ENCODE measurements at places on chromosomes 2 and 18.

GRCh38 chr2:235330775-235331451, 162.9 kb upstream of the AGAP1 start:
- DNase-seq, result no peak

- DNase-seq, result no peak
Measured at GRCh38 chr2:234629596-234629995, 132.7 kb upstream of the ARL4C start.

DNA sequence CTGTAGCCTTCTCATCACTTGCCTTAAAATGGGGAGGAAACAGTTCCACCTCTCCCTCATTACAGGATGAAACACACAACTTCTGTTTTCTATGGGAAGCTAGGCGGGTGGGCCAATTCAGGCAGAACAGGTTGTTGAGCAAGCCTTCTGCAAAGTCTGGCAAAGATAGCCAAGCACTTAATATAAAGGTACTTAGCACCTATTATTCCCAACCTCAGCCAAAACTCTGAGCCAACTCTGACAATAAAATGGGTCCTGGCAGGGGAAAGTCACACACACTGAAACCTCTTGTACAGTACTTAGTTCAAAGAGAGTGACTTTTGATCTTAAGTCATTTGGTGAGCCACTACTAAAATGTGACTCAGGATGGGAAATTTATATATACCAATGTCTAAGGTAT, 15.8 kb upstream of the SOCS6 start:
- no peak for DNase-seq

GRCh38 chr2:58227171-58227917, 13.8 kb downstream of the FANCL start:
- DNase-seq, result no peak

- no peak for DNase-seq
Measured at GRCh38 chr2:32947076-32947483, 327 bp downstream of the LTBP1 start.

- no peak for DNase-seq
Measured at GRCh38 chr18:50027996-50028395, 167.0 kb downstream of the MYO5B start.

- DNase-seq, result no peak
Measured at GRCh38 chr2:159684796-159685195, 27.5 kb upstream of the MARCHF7 start.

DNA sequence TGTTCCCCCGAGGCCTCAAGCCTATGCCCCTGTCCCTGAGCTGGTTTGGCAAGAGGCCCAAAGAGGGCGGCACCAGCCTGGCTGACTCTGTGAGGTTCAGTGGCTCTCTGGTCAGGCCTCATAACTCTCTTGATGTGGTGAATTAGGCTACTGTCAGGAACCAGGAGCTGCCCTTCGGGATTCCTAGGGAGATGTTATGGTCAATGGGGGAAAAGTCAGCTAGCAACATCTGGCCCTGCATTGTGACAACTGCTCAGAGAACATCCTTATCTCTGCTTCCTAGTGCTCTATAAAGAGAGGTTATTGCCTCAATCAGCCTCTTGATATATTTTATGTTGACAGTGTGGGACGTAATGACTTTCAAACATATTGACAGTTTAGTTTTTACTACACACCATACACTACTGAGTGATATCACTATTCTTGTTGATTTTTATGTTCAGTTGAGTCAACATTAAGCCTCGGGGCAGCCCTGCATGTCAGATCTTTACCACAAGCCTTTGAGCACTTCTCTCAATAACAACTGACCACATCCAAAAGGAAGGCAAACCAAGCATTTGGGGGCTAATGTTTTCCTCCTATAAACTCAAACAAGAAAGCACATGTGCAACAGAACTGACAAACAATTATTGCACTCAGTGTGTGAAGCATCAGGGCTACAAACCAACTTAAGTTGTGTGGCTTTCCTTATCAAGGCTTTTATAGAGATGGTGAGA, 448.3 kb upstream of the SLC14A2 start:
- DNase-seq, result no peak

DNA sequence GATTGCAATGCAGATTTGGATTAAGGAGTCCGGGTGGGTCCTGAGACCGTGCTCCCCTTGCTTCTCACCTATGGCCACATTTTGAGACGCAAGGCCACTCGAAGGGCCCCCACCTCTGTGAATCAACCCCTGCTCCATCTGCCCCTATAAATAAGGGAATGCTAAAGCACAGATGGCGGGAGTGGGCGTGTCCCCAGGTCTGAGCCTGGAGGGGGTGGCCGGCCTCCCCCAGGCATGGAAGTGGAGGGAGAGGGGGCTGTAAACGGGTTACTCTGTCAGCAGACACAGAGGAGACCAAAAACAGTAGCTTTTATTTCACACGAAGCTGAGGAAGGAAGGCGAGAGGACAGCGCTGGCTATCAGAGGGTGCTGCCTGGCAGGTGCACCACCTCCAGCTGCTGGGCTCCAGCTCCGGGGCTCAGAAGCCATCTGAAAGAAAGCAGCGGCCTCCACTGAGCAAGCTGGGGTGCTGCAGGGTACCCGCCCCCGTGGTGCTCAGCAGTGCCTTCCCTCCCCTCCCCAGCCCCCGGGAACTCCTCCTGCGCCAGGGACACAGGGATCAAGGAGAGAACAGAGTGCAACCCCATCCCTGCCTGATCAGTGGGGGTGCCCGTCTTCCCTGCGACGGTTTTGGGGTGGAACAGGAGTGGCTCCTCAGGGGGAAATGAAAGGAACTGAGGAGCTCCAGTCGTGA, 56.7 kb upstream of the RAB6C start:
- no peak for DNase-seq

DNA sequence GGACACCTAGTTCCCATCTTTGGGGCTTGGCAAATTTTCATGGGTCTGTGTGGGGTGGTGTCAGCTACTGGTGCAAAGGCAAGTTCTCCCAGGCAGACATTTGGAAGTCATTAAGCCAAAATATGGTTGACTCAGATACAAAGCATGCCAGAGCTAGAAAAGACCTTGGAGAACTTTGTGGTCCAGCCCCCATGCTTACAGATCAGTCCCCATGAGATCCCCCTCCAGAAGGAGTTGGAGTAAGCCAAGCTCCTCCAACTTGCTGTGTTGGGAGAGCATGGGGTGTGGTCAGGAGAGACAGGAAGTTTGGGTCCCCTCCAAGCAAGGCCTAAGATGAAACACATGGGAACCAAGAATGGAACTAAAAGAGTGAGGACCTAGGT, 224.5 kb downstream of the CYP26B1 start:
- no peak for DNase-seq

- no peak for DNase-seq
Measured at GRCh38 chr2:47295981-47296635, 106.8 kb upstream of the MSH2 start.

- DNase-seq, result no peak
Measured at GRCh38 chr2:156695020-156695419, 258.8 kb downstream of the GPD2 start.

DNA sequence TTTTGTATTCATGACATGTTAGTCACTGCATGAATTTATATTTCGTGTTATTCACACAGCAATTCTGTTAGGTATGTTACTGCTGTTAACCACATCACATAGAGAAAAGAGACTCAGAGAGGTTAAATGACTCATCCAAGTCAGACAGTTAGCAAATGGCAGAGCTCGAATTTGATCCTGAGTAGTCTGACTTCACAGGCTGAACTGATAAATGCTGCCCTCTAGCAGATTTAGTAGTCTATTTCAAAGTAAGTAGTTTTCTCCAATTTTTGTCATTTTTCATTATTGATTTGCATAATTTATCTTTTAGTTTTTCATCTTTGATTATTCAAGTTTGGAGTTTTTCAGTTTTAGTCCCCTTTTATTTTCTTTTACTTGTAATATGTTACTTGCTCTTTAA, 58.3 kb downstream of the WDR7 start:
- DNase-seq, result no peak

DNA sequence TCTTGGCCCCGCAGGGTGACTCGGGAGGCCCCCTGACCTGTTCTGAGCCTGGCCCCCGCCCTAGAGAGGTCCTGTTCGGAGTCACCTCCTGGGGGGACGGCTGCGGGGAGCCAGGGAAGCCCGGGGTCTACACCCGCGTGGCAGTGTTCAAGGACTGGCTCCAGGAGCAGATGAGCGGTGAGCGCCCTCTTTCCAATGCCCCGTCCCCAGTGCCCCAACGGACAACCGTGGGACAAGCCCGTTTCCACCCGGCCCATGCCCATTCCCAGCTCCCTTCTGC, 2.6 kb upstream of the CHRND start:
- no peak for DNase-seq

DNA sequence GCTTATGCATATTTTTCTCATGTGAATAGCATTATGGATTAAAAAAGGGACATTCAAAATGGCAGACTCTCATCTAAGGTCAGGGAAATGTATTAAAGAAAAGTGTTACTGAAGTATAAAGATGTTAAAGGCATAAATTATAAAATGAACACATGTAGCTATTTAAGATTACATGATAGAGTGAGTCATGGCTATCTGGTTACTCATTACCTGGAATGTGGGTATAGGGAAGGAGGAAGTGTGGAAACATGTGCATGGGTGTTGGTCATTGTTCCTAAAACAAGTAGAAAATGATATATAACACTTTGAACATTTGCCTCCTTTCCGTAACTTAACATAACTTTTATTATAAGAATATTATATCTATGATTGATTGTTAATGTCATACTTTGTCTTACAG, 66.4 kb downstream of the MYO1B start:
- no peak for DNase-seq

GRCh38 chr2:53021828-53022227, 745.8 kb upstream of the CHAC2 start:
- DNase-seq, result no peak

GRCh38 chr18:57081899-57082298, 65.0 kb upstream of the BOD1L2 start:
- no peak for DNase-seq

GRCh38 chr2:172251231-172251630, 148.5 kb upstream of the DLX2 start:
- no peak for DNase-seq

- no peak for DNase-seq
Measured at GRCh38 chr18:48571639-48572384, 33.0 kb downstream of the CTIF start.

GRCh38 chr18:62529597-62529996, 6.8 kb downstream of the ZCCHC2 start:
- DNase-seq, result no peak

- no peak for DNase-seq
Measured at GRCh38 chr2:188114014-188114413, 177.7 kb upstream of the GULP1 start.

DNA sequence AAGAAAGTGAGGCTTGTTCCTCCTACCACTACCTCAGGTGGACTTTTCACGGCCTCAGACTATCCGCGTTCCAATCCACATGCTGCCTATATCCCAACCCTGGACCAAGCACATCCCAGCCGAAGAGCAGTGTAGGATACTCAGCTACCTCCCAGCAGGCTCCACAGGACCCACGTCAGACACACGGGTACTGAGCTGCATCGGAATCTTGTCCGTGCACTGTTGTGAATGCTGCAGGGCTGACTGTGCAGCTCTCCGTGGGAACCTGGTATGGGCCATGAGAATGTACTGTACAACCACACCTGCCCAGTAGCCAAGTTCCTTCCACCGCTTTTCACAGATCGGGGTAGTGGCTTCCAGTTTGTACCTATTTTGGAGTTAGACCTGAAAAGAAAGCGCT, 22.3 kb downstream of the IL37 start:
- DNase-seq, result no peak

GRCh38 chr18:56789004-56789888, 138.1 kb downstream of the WDR7 start:
- no peak for DNase-seq

- DNase-seq, result peak; percentile 89
Measured at GRCh38 chr2:134917888-134918525, 615 bp upstream of the CCNT2 start.

GRCh38 chr2:163606878-163607277, 128.9 kb downstream of the FIGN start:
- DNase-seq, result no peak

DNA sequence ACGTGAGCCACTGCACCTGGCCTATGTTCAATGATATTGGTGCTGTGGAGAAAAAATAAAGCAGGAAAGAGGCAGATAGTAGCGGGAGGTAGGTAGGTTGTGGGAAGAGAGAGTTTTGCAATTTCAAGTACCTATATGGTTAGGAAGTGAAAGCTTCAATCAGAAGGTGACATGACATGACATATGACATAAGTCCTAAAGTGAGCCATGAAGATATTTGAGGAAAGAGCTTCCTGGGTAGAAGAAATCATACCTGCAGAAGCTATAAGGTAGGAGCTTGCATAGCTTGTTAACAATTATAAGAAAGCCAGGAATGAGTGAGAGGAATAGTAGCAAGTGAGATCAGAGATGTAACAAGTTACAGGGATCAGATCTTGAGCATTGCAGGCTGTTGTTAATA, 4.2 kb downstream of the KIAA1328 start:
- DNase-seq, result no peak

- no peak for DNase-seq
Measured at GRCh38 chr18:1746131-1746530, 825.2 kb downstream of the METTL4 start.

DNA sequence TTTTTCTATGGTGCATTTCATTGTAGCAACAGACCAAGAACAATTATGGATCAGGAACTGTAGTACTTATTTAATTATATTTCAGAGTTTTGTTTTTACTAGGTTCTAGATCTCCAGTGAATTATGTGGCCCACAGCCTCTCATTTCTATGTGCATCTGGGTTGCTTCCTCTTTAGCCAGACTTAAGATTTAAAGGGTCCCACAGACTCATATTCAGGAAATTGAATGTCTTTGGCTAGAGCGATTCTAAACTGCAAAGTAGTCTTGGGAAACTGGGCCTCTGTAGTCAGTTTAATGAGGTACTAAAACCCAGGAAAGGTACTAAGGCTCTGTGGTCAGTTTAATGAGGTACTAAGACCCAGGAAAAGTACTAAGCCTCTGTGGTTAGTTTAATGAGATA, 94.4 kb downstream of the LYPD6B start:
- no peak for DNase-seq

DNA sequence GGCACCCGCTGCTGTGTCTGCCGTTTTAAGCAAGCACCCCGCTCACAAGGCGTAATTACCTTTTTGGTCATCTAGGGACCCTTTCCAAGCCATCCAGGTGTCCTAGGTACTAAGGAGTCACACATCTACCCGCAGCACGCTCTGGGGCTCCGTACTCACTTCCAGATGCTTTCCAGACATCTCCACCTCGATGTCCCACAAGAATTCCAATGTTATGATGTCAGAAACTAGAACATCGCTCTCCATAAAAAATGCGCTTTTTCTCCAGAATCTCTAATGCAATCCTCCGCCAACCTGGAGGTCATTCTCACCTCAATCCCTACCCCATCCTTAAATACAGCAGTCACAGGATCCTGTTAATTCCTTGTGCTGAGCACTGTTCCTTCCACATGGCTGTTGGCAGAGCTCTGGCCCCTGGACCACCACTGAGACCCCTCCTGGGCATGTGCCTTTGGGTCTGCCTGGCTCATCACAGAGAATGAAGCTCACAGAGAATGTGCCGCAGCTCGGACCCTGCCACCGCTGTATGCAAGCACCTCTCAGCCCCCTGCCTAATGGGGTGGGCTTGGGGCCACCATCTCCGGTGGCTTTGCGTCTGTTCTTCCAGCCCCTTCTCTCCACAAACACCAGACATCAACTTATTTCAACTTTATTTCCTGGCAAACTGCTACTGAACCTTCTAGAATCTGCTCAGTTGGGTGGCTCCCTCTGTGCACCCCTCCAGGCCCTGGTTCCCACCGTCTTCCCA, 4.6 kb upstream of the PXDN start:
- no peak for DNase-seq

- no peak for DNase-seq
Measured at GRCh38 chr18:8946066-8946838, 156.2 kb upstream of the NDUFV2 start.
